ENCODE measurements at places on chromosomes 4 and X.

DNA sequence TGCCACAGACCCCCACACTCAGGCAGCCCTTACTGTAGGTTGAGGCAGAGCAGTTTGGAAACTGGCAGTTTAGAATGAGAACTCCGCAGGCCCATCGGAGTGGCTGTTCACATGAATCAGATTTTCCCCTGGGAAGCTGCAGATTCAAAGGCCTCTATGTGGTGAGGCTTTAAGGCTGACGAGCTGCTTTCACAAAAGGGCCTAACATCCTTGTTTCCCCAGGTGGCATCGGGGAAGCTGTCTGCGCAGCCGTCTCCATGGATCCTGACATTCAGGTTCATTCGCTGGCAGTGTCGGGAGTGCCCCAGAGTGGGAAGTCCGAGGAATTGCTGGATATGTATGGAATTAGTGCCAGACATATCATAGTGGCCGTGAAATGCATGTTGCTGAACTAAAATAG is 33.7 kb downstream of the TKTL1 start:
- no peak for DNase-seq

GRCh38 chr4:165668694-165669093 is 204.3 kb upstream of the TLL1 start:
- DNase-seq = no peak

- DNase-seq = no peak
These were observed 15.7 kb downstream of the FAM184B start for GRCh38 chr4:17765514-17766286.

- no peak for DNase-seq
These were observed 70.8 kb downstream of the STIM2 start for GRCh38 chr4:26931451-26931850.

GRCh38 chrX:16120431-16120830 is 2.9 kb upstream of the GRPR start:
- no peak for DNase-seq

GRCh38 chrX:38991656-38992440 is 190.6 kb downstream of the MID1IP1 start:
- no peak for DNase-seq

Measured in muscle of arm (tissue), 14 donors.